ENCODE measurements at places on chromosomes 5 and 9. TPM values are rescaled to one million over a fixed set of nuclear protein-coding genes. Genes with fewer than 3 reads are reported as not detected.

DNA sequence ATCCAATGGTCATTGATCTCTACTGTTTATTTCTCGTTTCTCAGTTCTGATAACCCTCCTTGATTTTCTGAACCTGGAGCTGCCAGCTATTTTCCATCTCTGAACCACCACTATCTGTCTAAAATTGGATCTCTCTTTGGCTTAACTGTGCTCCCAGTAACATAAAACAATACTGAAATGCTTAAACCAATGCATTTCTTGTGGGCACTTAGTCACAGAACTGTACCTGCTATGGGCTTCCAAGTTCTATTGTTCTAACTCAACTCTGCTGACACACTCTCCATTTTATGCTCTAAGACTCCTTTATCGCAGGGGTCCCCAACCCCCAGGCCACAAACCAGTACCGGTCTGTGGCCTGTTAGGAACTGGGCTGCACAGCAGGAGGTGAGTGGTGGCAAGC, 120.6 kb downstream of the LHFPL2 start:
- DNase-seq = no peak

- peak; percentile 96 for DNase-seq
Observed at GRCh38 chr9:91193658-91194391, 167.9 kb downstream of the AUH start.

- no peak for DNase-seq
Observed at GRCh38 chr9:37909326-37909725, 5.4 kb upstream of the SLC25A51 start.

DNA sequence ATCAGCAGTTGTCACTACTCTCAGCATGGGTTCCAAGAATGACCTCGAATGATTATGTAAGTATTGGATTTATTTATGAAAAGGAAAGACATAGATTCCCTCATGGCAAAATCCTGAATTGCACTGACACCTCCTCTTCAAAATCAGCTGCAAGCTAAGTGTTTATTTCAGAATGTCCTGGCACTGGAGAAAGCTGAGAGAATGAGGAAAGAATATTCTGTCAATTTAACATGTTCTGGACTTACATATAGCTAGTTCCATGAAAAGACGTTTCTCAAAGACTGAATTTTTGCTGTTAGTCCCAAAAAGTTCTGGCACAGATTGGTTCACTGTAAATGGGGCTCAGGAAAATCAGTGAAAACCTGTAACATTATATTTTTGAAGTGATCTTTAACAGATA, 120.3 kb downstream of the NREP start:
- no peak for DNase-seq

DNA sequence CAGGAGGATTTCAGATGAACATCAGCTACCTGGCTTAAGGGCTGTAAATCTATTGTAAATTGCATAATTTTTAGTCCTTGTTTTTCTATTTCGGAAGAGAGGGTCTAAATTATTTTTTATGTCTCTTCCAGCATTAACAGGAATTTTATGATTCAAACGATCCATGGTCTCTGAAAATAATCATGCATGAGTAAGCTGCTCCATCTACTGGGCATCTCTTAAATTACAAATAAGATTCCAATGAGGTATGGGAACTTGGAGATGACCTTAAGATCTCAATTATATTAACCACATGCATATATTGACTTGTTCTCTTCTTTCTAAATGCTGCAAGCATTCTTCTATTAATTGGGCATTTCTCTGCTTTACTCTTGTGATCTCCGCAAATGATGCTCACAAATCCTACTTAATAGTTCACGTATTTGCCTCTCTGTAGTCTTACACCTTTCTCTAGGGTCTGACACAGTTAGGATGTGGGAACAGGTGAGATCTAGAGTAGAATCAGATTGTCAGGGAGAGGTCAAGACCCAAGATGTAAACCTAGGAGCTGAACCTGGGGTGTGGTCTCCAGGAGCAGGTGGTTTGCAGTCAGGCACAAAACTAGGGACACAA, 86.9 kb downstream of the NUDT12 start:
- no peak for DNase-seq

- no peak for DNase-seq
Observed at GRCh38 chr9:119185298-119185697, 183.9 kb downstream of the BRINP1 start.

DNA sequence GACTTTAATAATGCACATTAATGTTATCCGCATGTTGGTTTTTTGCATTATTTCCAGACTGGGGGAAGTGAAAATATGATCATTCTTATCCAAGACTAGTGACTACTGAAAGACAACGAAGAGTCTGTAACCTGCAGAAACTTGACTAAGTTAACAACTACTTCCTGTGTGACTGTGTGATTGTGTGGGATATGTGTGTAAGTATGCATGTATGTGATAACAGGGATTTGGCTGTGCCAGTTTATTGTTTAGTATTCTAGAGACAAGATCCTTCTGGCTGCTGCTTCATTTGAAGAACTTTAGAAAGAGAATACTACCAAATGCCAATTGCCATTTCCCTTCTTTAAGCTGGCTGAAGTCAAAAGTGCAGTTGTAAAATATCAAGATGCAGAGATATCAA, 375.7 kb upstream of the PRR16 start:
- DNase-seq = no peak

DNA sequence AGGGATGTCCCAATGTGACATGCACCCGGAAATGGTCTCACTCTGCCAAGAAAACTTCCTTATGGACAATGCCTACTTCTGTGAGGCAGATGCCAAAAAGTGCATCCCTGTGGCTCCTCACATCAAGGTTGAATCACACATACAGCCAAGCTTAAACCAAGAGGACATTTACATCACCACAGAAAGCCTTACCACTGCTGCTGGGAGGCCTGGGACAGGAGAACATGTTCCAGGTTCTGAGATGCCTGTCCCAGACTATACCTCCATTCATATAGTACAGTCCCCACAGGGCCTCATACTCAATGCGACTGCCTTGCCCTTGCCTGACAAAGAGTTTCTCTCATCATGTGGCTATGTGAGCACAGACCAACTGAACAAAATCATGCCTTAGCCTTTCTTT, 37.6 kb upstream of the CCDC152 start:
- DNase-seq = no peak

- no peak for DNase-seq
Observed at GRCh38 chr5:126921241-126922091, 108.9 kb downstream of the MARCHF3 start.

DNA sequence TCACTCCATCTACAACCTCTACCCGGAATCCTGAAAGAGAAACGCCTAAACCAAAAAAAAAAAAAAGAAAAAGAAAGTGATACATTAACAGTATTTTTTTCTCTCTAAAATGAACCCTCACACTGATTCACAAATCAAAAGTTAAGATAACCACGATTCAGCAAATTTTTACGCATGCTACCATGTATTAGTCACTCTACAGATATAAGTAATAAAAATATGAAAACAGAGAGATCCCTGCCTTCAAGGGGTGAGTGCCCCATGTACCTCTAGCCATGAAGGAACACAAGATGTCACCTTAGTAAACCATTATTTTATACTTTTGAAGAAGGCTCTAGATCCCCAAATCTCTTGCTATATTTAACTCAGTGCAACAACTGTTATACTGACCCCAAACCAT, 33.4 kb downstream of the CEMIP2 start:
- no peak for DNase-seq

- DNase-seq = no peak
Observed at GRCh38 chr9:134770972-134771971, 109.3 kb upstream of the FCN2 start.

DNA sequence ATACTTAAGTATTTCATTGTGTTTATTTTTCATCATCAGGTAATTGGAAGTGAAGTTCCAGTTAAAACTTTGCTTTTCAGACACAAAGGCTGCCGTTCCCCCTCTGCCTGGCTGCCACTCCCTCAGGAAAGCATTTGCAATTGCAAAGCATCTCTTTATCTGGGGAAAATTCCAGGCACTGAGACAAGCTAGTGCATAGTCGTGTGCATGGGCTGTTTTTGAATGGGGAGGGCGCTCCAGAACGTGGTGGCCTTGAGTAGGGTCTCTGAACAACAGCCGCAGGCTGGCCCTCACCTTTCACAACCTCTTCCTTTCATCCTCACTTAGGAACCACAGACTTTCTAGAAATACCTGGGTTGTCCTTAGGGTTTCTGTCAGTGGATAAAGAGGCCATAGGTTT, 285.1 kb upstream of the ADAMTS16 start:
- DNase-seq = no peak

The TMEFF1 gene
- not detected for total RNA-seq

The BTNL3 gene
- total RNA-seq = not detected

The FAM120A gene
- total RNA-seq = 111 TPM

The FIBCD1 gene
- 0.20 TPM for total RNA-seq

The CDO1 gene
- 29.0 TPM for total RNA-seq

Measured in right cardiac atrium (tissue), 5 donors.